Stimulated activated CD4-positive, alpha-beta T cell treated with anti-CD3 and anti-CD28 coated beads, Interleukin-15, amount 100 ng/mL, for 24 hours (primary cell): ENCODE measurements at places on chromosomes 3 and 15.

DNA sequence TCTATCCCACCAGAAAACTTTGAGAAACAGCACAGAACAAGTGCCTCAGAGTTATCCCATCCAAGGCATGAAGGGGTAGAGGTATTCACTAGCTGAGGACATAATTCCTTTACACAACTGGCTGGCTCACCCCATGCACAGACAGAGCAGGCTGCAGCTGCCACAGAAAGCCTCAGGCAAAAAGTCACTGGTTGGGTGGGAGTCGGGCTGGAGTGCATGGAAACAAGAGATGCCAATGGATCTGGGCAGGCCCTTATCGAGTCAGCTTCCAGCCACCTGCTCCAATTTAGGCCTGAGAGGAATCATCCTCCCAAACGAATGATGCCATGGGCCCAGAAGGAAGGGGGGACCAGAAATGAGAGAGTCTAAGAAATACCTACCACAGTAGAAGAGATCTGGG is 83.0 kb downstream of the RSL24D1 start:
- DNase-seq, result no peak

GRCh38 chr3:9864200-9864927 is 15.7 kb downstream of the CIDEC start:
- DNase-seq, result no peak

DNA sequence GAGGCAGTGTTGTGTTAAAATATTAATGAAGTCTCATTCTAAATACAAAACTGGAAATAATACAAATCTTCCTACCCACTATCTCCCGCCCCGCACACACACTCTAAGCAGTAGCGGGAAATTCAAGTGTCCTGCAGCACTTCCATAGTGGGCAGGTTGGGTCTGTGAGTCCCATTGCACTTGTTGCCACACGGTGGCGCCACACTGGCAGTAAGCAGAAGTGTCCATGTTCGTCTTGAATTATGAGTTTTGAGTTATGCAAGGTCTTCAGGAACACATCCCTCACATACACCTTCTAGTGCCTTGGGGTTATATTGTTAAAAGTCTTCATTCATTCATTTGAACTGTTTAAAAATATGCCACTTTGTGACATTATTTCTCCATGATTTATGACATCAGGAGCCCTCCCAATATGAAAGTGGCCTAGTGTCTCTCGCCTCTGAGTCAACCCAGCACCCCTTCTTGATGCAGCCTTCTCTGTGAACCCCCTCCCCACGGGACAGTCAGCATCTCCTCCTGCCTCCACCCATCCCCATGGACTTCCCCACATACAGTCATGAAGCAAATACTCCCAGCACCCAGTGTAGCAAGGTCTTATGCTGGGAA is 17.6 kb upstream of the CCDC174 start:
- DNase-seq, result peak; percentile 65

DNA sequence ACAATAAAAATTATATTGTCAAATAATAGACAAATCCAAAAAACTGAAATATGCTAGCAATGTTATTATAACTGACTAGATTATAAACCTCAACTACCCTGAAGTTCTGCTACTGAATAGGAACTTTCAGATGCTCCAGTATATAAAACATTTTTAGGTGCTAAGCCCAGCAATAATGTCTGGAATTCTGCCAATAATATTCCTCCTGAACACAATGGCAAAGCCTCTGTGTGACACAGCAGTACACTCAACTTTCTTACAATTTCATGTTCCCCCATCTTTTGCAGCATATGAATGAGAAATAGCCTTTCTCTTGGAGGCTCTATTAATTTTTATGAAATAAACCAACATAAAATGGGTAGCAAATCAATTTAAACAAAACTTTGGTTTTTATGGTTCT is 29.5 kb downstream of the ATOSA start:
- no peak for DNase-seq

DNA sequence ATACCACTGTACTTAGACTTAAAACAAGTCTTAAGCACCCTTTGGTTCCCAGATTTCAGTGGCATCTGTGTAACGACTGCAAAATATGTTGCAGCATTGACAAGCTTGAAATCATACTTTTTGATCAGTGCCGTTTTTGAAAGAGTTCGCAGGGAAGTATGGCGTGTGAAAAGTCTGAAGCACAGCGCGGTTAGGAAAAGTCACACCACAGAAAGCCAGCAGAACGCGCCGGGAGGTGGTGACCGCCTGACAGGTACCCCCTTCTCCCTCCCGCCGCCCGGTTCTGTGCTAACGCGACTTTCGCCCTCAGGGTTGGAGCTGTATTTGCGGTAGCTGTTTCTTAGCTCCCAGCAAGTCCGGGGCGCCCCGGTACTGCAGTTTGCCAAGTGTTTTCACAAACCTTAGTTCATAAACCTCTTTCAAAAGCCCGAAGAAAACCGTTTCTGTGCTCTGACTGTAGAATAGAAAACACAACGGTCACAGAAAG is 481 bp upstream of the CRYBG3 start:
- DNase-seq, result peak; percentile 55

DNA sequence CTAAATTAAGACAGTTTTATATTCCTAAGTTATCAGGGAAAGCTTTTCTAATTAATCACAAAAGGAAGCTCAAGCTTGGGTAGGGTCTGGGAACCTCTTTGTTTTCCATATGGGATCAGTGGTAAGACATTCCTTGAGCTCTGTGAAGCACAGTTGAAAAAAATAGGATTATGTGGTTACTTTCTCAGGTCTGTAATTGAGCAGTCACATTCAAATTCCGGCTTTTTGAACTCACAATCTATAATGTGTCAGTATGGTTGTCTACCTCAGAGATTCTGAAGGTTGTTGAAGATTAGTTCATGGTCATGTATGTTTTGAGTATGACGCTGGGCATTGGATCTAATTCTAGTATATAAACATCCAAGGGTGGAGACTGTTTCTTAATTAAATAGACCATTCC is 364.5 kb downstream of the LPP start:
- no peak for DNase-seq

DNA sequence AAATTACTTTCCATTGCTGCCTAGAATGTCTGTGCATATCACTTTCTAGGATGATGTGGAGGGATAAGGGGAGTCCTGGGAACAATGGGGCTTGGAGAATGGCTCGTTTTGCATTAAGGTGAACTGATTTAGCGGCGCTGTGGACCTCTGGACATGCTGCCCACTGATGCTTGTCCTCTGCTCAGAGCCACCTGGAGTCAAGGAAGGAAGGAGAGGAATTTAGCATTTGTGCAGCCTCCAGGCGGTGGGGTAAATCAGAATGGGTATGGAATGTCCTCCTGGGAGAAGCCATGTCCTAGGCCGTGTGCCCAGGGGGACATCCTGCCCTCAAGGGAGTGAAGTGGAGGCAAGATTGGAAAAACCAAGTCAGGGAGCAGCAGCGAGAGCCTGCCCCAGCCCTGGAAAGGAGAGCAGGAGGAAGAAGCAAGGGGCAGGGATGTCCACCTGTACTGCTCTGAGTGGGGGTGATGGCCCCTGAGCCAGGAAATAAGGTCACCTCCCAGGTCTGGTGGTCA is 37.8 kb downstream of the KY start:
- DNase-seq, result no peak

DNA sequence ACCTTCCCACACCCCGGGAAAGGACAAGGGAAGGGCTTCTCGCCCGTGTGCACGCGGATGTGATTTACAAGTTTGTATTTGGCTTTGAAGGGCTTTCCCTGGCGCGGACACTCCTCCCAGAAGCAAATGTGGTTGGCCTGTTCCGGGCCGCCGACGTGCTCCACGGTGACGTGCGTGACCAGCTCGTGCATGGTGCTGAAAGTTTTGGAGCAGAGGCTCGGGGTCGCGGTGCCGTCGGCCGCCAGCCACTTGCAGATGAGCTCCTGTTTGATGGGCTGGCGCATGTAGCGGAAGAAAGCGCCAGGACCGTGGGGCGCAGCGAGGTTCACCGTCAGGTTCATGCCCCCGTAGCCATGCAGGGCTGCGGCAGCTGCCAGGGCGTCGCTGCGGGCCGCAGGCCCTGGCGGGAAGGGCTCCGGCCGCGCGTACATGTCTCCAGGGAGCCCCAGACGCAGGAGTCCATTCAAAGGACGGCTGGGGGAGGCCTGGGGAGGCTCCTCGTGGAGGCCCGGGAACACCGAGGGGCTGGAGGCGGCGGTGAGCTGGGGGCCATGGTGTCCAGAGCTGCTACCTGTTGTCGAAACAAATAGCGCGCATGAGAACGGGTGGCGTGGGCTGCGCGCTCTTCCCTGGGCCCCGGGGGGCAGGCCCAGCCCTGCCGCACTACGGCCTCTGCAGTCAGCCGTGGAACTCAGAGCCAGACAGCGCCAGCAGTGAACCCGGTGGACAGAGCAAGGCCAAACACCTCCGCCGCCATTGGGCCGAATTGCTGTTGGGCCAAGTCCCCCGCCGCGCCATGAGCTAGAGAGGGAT is 10.2 kb downstream of the ZIC4 start:
- DNase-seq, result no peak

DNA sequence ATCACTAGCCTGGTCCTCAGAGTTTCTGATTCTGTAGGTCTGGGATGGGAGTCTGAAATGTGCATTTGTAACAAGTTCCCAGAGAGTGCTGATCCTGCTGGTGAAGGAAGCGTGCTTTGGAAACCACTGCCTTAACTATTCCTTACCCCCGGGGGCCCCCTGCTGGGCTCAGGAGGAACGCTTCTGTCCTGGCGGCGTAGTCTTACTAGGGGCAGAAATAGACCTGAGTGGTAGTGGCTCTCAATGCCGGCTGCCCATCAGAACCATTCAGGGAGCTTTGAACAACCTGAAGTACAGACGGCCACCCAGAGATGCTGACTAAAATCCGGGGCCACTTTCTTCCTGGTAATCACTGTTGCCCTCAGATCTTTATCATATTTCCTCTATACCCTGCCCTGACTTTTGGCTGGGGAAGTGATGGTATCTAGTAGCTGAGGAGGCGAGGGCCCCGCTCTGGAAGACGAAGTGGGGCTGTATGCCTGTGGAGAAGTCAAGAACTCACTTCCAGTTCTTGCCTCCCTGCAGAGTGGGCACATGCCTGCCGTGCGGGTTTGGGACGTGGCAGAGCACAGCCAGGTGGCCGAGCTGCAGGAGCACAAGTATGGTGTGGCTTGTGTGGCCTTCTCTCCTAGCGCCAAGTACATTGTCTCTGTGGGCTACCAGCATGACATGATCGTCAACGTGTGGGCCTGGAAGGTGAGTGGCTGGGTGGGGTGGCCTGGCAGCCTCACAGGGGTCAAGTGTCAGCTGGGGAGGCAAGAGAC is 16.3 kb upstream of the JMJD7 start:
- DNase-seq, result peak; percentile 82

DNA sequence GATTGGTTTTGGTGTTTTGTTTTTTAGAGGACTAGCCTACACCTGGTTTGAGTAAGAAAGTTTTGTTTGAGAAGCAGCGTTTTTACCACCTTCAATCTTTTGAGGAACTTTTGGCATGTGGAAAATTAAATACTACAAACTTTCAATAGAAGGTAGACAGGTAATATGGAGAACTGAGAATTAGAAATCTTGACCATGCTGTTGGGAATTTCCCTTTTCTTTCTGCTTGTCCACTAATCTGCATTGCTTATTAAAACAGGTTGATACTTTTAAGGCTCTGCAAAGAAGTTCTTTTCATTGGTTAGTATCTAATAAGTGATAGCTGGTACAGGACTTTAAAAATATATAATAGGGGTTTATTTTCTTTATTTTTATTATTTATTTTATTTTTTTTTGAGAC is 31.9 kb downstream of the UBE2E1 start:
- no peak for DNase-seq

DNA sequence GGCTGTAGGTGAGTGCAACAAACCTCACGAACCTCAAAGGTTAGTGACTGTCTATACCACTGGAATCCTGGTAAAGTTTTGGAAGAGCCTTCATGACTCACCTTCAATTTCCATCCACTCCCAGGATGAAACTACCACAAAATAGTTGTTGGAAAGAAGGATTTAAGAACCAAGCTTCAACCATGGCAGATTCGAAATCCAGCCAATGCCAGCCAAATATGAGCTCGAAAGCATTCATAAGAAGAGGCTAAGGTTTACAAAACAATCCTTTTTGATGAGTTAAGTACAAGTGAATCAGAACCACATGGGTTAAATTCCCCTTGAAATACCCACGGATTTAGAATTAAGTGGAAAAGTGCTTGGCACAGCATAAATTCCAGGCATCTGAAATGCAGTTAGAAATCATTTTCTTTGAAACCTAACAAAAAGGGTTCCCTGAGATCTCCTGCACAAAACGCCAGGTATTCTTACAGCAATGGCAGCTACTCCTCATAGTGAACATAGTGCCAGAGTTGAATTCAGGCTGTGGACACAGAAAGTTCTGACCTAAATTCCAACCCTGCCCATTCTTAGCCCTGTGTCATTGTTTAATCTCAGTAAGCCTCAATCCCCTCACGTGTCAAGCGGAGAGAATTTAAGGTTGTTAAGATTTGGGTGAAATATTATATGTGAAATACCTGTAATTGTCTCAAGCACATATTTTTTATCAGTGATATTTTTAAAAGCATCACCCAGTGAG is 89.2 kb downstream of the FBN1 start:
- DNase-seq, result no peak

DNA sequence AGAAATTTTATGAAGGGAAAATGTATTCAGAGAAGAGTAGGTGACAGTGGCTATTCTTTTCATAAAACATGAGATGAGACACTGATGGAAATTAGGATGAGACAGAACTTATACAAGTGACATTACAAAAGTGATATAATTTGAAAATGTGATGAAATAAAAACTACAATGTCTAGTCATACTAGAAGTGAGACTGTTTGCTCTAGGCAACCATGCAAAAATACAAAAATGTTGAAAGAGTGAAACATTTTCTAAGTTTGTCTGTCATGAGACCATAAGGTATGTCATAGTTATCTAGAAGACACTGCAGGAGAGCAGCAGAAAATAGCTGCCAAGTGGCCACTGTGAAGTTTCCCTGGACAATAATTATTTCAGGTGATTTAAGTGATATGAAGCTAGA is 459.5 kb downstream of the DIPK2A start:
- no peak for DNase-seq

GRCh38 chr15:100468285-100468684 is 60.5 kb downstream of the CERS3 start:
- DNase-seq, result no peak

- no peak for DNase-seq
Measured at GRCh38 chr15:42772144-42772543, 35.2 kb upstream of the CDAN1 start.

GRCh38 chr15:80856809-80857377 is 77.7 kb downstream of the CEMIP start:
- no peak for DNase-seq

DNA sequence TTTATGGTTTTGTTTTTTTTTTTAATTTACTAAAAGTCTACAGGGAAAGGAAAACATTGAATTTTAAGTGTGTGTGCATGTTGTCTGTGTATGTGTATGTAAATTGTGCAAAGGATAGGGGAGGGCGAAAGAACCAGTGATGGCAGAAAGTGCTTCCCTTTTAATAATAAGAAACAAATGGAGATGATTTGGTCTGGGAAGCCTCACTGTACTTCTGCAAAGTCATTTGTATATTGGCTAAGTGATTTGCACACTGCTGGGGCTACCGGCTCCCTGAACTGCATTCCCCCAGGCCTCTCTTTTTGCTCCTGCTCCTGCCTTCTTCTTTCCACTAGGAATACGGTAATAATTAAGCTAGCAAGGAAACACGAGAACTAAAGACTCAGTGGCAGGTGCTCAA is 101.2 kb downstream of the CD47 start:
- no peak for DNase-seq

- no peak for DNase-seq
Measured at GRCh38 chr3:195118671-195119070, 152.3 kb downstream of the XXYLT1 start.
